ENCODE measurements at places on chromosomes 13 and 19. TPM values are rescaled to one million over a fixed set of nuclear protein-coding genes. Genes with fewer than 3 reads are reported as not detected.

ELSPBP1 gene
- polyA plus RNA-seq = 0.25 TPM

UQCRFS1 gene
- 32.9 TPM for polyA plus RNA-seq

RFPL4AL1 gene
- 0.25 TPM for polyA plus RNA-seq

KIR3DL2 gene
- not detected for polyA plus RNA-seq

CPAMD8 gene
- 43.5 TPM for polyA plus RNA-seq

FGF22 gene
- 0.60 TPM for polyA plus RNA-seq
